Kidney epithelial cell (primary cell): ENCODE measurements at places on chromosomes 13 and 19.

GRCh38 chr19:1238369-1239303 lies 831 bp upstream of the CBARP start:
- DNase-seq: no peak

DNA sequence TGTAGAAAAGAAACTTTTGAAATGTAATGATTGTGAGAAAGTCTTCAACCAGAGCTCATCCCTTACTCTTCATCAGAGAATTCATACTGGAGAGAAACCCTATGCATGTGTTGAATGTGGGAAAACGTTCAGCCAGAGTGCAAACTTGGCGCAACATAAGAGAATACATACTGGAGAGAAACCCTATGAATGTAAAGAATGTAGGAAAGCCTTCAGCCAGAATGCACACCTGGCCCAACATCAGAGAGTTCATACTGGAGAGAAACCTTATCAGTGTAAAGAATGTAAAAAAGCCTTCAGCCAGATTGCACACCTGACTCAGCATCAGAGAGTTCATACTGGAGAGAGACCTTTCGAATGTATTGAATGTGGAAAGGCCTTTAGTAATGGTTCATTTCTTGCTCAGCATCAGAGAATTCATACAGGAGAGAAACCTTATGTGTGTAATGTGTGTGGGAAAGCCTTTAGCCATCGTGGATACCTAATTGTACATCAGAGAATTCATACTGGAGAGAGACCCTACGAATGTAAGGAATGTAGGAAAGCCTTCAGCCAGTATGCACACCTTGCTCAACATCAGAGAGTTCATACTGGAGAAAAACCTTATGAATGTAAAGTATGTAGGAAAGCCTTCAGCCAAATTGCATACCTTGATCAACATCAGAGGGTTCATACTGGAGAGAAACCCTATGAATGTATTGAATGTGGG lies 19.3 kb downstream of the ZNF583 start:
- DNase-seq: no peak

DNA sequence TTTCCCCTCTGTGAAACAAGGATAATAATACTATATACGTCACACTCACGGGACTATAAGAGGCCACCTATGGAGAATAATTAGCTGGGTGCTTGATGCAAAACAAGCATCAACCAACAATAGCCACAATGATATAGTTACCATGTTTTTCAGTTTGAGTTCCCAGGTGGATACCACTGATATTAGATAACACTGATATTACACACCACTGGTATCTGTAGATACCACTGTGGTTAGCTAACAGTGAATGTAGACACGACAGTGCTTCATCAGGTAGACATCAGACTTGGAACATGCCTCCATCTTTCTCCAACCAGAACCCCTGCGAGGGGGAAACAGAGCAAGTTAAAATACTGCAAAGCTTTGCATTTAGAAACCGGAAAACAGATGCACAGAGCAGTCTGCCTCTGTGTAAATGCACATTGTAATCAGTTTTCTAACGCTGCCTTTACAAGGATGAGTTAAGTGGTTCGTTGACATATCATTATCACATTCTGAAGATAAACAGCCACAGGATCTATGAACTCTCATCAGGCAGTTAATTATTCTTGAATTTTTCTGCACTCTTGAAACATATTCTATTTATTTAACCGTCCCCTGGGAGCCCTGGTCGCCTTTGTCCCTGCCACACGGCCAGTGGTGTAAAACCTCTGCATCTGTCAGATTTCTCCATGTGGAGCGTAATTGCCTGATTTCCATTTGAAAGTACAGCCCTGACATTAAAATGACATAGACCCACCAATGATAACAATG lies 80.7 kb downstream of the RNASEH2B start:
- no peak for DNase-seq

GRCh38 chr13:43876366-43876765 lies 3.2 kb downstream of the CCDC122 start:
- DNase-seq: no peak

GRCh38 chr13:21395953-21396352 lies 63.1 kb downstream of the ZDHHC20 start:
- no peak for DNase-seq

DNA sequence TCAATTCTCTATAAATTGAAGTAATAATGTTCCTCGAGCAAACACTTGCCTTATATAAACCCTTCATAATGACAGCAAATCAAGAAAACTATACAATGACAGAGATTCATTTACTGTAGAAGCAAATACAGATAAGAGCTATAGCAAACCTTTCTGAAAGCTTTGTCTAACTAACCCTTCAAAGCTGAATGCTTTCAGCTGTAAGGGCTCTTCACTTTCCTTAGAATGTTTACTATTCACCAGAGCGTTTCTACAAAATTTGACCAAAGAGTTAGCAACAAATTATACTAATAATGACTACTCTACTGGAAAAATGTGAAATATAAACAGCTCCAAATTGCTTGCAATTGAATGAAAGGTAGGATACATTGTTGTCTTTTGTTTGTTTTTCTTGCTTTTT lies 218.1 kb downstream of the SLITRK5 start:
- DNase-seq: no peak

DNA sequence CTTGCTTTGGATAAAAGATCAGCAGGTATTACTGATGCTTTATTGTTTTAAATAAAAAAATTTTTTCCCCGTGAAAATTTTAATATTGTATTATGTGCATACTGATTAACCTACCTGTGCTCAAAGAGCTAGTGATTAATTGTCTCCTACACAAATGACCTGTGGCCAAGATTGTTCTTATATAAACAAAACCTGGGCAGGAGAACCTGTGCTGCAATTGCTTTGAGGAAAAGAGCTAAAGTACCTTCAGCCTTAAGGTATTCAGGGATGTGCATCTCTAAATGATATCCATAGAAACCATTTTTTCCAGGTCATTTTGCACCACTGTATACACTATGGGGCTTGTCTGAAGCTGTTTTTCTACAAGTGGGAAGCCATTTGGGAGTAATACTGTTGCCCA lies 1.2 kb downstream of the FRY start:
- DNase-seq: no peak

DNA sequence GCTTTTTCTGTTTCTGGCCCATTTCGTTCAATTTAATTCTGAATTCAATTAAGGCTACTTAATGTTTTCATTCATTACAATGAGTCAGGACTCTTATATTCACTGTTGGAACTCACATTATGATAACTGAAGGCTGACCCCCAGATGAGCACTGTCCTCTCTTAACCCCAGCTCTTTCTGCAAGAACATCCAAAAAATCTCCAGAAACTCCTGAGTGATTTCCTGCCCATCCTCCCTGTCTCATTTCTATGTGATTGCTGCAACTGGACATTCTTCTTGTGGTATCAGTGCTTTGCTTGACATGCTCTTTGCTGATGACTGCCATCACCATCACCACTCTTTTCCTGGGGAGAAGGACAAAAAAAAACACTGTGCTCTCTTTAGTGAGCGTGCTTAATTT lies 240.3 kb downstream of the SPRY2 start:
- DNase-seq: no peak

DNA sequence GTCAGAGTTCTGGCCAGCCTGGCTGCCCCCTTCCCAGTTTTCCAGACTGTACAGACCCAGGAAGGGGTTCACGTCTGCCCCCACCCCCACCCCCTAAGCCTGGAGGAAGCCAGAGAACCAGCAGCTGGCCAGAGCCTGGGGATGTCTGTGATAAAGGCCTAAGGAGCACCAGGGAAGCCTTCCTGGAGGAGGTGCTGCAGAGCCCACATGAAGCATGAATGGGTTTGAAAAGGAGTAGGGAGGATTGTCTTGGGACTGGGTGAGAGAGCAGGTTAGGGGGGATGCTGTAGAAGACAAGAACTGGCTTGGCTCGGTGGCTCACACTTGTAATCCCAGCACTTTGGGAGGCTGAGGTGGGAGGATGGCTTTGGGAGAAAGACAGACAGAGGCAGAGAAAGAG lies 5.8 kb downstream of the SHKBP1 start:
- no peak for DNase-seq

GRCh38 chr13:93304868-93305613 lies 78.4 kb downstream of the GPC6 start:
- DNase-seq: no peak

DNA sequence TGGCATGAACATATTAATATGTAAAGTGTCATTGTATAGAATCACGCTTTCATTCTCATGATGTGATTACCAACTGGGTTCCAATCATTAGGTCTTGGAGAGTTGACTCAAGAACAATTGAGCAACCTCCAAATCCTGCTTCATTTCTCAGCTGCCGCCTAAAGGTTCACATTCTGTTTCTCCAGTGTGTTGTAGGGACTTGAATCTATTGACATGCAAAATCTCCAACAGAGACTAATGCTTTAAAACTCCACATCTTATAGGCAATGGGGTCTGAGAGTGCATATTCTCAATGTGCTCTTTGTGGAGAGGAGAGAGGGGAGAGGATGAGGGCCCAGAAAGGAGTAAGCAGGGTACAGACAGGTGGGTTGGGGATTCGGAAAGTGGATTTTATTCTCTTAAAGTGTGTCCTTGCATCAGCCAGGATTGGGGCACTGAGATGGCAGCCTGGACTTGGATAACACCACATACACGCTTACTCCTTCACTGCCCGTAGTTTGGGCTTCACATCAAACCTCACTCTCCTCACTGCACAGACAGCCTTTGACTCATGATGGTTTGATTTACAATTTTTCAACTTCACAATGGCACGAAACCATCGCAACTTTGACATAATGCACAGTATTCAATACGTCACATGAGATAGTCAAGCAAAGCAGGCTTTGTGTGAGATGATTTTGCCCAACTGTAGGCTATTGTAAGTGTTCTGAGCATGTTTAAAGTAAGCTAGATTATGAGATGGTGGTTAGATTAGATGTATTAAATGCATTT lies 241.3 kb upstream of the IRS2 start:
- DNase-seq: no peak

DNA sequence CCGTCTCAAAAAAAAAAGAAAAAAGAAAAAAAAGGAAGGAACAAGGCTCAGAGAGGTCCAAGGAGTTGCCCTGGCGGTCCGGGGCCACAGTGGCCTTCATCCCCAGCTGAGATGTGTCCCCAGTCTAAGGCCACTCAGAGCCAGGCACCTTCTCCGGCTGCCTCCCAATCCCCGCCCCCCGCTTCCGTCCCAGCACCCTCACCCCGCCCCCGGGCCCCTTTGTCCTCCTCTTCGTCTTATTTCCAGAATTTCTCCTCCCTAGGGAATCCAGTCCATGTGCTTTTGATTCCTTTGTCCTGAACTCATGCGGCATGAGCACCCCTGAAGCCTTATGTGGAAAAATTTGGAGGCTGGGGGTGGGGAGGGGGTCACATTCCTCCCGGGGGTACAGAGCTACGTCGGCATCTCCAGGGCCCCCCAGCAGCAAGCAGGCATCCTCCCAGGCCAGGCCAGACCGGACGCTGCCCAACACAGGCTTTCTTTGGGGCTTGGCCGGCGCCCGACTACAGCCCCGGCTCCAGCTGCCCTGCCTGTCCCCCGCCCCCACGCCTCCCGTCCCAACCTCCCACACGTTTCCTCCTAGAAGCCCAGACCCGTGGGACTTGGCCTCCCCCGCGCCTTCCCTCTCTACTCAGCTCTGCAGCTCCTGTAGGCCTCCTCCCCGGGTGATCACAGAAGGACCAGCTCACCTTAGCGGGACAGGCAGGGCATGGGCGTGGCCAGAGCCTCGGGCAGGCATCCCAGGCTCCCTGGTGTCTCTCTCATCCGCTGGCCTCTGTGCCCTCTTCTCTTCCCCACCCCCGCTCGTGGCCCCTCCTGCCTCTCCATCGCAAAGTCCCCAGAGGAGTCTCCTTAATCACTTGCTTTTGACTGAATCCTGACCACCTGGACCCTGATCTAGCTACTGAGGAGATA lies 17.8 kb upstream of the ADGRE5 start:
- no peak for DNase-seq

DNA sequence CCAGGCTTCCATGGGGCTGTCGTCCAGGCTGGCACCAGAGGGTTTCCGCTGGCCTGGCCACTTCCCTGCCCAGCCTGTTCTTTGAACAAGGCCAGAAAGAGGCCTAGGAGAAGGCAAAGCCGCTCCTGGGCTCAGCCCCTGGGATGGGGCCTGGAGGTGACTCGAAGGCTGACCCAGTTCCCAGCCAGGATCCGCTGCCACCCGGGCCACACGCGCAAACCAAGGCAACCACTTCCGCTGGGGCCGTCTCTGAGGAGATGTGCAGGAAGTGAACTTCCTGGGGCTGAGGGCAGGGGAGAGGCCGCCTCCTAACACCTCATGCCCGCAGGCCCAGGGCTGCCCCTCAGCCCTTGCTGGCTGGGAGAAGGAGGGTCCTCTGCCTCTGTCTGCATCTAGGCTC lies 15.2 kb downstream of the PLEKHF1 start:
- DNase-seq: no peak

DNA sequence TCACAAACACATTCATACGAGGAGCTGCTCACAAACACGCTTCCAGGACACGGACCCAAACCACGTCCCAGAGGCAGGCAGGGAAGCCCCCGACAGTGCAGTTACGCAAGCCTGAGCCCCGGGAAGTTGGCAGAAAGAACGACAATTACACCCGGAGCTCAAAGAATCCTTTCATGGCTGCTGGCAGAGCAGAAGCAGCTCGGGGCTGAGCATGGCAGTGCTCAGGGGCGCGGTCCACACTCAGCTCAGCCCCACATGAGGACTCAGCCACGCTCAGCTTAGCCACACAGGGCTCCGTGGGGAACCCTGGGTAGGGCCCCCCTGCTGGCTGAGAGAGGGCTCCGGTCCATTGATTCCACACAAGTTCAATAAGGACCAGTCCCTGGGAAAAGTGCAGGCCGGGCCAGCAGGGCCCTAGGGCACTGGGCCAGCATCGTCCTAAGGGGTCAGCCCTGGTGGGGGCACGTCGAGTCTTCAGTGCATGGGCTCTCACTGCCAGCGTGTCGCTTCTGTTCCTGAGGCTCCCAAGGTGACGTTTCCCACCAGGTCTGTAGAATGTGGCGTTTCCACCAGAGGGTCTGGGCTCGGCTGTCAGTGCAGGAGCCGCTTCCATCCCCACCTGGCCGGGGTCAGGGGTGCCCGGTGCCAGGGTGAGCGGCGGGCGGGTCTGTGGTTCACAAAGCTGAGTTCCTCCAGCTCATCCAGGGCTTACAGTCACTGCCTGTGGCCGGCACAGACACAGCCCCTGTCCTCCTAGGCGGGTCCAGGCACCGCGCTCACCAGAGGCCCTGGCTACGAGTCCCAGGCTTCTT lies 23.1 kb downstream of the GAS6 start:
- DNase-seq: no peak

GRCh38 chr19:47713046-47714021 lies at the start of gene EHD2:
Gene EHD2, plus strand, starts transcription at chr19:47713422. Its CDS starts 3,191 bp downstream, at chr19:47716613.
- DNase-seq: no peak

GRCh38 chr13:27038323-27038722 lies 133.3 kb downstream of the USP12 start:
- peak; percentile 19 for DNase-seq

- no peak for DNase-seq
These were observed 60.4 kb downstream of the ADGRE1 start for GRCh38 chr19:6947745-6948144.
